ENCODE measurements at places on chromosomes 3 and 15. TPM values are rescaled to one million over a fixed set of nuclear protein-coding genes. Genes with fewer than 3 reads are reported as not detected.

DNA sequence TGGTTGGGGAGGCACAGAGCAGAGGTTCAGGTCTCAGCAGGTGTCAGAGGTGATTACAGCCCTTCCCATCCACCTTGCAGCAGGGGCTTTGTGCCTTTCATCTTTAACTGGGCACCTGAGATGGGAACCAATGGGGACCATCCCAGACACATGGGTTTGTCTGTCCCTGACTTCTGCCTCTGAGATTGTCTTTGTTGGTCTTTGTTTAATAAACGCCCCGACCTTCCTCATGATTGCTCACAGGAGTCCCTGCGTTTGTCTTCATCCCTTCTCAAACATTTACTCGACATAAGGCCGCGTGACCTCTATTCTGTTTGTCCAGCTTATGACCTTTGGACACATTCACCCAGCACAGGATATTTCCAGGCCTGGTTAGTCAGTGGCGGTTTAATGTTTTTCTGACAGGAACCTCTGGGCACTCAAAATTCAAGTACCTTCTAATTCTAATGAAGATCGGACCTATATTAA lies 5.9 kb downstream of the ZSCAN2 start:
- DNase-seq, result peak; percentile 62

DNA sequence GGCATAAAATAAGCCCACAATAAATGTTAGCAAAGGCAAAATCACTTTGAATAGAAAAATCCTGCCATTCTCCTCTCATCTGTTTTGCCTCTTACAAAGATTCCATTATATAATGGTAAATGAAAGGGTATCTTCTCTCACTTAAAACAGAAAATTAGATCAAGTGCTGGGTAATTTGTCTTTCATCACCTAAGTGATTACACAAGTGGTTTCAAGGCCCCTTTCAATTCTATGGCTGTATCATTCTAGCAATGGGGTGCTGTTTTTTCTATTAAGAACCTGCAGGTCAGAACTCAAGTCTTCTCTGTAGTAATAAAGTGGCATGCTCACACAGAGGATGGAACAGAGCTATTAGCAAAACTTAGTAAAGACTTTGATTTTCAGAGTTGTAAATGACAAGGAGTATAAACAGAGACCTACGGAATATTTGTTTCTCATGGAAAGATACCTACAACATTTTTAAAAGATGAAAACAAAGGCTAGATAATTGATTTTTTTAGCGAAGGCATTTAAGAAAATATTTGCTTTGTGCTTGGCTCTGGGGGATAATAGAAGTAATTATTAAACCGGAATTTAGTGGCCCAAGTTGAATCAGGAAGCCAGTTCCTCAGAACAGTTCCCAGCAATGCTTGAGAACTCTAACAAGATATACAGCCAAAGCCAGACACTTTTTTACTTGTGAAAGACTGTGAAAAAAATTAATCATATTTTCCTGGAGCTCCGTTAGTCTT lies 137.4 kb downstream of the CMSS1 start:
- DNase-seq, result peak; percentile 81

DNA sequence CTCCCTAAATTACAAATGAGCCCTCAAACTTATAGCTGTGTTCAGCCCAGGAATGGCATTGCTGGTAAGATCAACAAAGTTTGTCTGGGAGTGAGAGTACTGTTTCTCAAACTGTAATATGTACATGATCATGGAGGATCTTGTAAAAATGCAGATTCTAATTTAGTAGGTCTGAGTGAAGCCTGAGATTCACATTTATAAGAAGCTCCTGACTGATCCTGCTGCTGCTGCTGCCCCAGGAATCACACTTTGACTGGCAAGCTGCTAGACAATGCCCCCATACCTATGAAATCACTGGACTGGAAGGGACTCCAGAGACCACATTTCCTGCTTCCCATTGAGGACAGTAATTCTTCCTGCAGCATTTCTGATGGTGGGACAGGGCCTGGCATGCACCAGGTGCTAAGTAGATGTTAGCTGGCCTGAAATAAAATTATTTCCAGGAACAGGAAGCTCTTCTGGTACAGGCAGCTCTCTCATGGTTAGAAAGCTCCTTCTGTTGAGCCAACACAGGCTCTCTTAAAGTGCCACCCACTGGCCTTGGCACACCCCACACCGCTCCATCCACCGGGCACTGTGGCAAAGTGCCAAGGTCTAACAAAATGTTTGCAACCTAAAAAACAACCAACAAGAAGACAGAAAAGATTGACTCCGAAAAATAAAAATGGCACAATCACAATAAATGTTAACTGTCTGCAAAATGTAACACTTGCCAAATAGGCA lies 36.7 kb upstream of the ZNF710 start:
- DNase-seq, result no peak

GRCh38 chr15:96264351-96264798 lies 66.1 kb upstream of the NR2F2 start:
- peak; percentile 94 for DNase-seq

GRCh38 chr3:105504440-105504951 lies 137.8 kb downstream of the ALCAM start:
- DNase-seq, result no peak

- no peak for DNase-seq
These were observed 251.7 kb downstream of the WNT5A start for GRCh38 chr3:55235416-55235815.

- DNase-seq, result no peak
These were observed 39.4 kb upstream of the TRIM71 start for GRCh38 chr3:32778389-32778788.

GRCh38 chr3:158313338-158313927 lies 203.5 kb downstream of the RSRC1 start:
- DNase-seq, result peak; percentile 61

The PARP15 gene
- total RNA-seq, result not detected

DNA sequence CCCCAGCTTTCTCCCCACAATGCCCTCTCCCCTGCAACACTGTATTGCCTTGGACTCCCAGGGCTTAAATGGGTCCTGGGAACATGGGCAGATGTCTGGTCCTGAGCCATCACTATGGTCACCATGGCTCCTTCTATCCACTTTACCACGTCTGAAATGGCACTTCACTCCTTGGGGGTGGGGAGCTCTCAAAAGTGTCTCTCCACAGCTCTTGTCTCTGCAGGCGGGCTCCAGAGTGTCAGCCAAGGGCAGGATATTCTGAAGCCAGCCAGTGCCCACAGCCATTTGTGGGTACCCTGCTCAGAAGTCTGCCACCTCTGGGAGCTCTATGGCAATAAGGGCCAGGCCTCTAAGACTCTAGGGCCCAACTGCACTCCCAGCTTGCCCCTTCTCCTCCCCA lies 163.9 kb downstream of the PPM1L start:
- no peak for DNase-seq

GRCh38 chr15:101264911-101265641 lies 12.2 kb downstream of the SELENOS start:
- no peak for DNase-seq

The FETUB gene
- total RNA-seq, result not detected
